Bone marrow (tissue), 2 donors: ENCODE measurements at places on chromosomes 5 and 9.

GRCh38 chr5:173901705-173902104 is 13.6 kb downstream of the CPEB4 start:
- DNase-seq = no peak

GRCh38 chr9:5596173-5596572 is 32.7 kb upstream of the RIC1 start:
- DNase-seq = no peak

DNA sequence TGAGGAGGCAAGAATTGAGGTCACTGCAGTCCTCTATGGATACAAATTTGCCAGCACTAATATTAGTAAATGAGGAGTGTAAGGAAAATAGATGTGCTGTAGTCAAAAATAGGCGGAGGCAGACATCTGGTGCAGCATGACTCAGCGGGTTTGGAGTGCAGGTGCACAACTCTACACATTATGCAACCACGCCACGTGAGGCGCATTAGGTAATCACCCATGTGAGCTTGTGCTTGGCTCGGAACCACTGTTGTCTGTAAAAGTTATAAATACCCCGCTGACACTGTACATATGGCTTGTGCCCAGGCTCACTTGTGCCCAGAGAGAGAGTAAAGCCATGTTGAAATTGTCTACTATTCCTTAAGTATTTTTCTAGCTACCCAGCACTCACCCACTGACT is 623.5 kb upstream of the NUDT12 start:
- DNase-seq = no peak

DNA sequence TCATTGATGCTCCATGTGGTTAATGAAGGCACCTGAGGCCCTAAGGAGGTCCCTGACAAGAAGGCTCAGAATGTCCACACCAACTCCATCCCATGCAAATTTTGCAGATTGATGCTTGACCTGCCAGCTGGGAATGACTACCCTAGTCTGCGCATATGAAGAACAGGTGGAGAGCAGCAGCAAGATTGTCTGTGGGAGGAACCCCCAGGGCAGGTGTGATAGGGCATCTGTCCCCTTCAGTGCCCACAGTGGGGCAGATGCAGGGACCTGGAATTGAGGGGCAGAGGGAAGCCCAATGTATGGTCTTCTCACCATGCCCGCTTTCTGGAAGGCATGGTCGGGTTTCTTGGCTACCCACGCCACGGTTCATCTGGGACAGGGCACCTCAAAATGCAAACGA is 79.6 kb downstream of the MACROH2A1 start:
- DNase-seq = no peak

DNA sequence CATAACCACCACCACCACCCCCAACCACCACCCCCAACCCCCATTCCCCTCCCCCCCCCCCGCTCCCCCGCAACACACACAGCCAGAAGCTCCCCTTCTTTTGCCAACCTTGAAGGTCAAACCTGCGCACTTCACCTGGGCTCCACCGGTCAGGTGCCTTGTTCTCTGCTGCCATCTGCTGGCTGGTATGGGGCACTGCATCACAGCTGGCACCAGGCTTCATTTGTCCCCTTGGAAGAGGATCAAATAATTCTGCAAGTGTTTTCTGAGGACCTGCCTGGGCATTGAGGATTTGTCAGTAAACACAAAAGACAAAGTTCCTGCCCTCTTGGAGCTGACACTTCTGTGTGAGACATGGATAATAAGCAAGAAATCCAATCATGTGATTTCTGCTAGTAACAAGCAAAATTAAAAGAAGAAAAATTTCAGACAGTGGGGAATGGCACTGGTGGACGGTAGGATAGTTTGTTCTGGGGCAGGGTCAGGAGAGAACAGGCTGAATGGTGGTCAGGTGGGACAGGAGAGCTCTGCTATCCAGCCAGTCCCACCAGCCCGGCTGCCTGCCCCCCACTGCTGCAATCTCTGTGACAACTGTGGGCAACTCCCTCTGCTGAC is 55.6 kb upstream of the LMX1B start:
- peak; percentile 16 for DNase-seq

DNA sequence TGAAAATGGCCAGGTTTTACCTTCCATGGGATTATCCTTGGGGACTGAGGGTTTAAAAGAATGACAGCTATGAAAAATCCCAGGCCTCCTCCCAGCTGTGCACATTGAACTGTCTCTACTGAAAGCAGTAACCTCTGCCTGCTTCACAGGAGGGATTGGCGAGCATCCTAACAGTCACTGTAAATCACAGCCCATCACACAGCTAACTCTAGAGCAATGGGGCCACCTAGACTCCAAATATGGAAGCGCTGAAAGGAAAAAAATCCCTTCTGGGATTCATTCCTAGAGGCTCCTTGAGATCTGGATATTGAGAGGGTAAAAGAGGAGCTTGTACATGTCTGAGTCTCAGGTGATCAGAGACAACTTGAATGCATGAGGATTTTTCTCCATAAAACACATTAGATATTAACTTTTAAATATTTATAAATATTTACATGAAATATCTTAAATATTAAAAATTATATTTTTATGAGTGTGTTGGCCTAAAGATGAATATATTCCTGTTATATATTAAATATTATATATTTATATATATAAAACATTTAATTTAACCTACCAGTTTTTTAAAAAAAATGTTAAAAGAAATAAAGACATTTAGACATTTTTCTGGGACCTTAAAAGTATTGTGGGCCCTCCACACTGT is 133.8 kb upstream of the SLC24A2 start:
- DNase-seq = no peak

- no peak for DNase-seq
Measured at GRCh38 chr5:109191153-109191558, 218.6 kb downstream of the PJA2 start.

DNA sequence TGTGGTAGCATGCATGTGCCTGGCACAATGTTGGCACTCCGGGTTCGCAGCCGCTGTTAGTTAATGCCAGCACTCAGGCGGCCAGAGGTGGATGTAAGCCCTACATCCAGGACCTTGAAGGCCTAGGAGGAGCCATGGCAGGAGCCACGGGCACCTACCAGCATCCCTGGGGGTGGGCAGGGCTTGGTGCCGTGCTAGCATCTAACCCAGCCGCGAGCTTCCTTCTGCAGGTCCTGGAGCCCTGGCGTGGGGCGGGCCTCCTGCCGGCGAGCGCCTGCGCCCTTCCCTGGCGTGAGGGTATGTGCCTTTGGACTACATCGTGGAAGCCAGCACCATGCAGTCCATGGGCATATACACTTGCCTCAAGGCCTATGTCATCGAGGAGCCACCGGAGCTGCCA is 53.8 kb downstream of the COL27A1 start:
- DNase-seq = no peak

GRCh38 chr5:156037151-156037909 is 289.6 kb upstream of the SGCD start:
- no peak for DNase-seq

- no peak for DNase-seq
Measured at GRCh38 chr5:137466889-137467288, 32.2 kb downstream of the SPOCK1 start.

- DNase-seq = no peak
Measured at GRCh38 chr5:139812836-139813805, 17.5 kb downstream of the PSD2 start.

DNA sequence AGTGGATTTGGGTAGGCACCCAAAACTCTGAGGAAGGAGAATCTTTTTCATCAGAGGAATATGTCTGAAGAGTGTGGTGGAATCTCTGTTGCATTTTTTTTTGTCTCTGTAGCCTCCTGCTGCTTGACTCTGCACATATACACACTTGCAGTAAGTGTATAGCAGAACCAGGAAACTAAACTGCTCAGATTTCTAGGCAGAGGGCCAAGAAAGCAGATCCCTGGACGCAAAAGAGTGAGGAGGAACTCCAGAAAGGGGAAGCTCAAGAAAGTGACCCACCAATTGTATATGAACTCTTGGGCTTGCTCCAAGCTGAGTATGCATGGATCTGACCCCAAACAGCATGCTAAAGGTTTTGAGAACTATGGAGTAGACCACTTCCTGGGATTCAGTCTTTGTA is 181.8 kb downstream of the GADD45G start:
- DNase-seq = peak; percentile 42

GRCh38 chr5:173018358-173018757 is 34.8 kb downstream of the ATP6V0E1 start:
- no peak for DNase-seq

- no peak for DNase-seq
Measured at GRCh38 chr9:89915187-89915586, 310.4 kb downstream of the GADD45G start.

DNA sequence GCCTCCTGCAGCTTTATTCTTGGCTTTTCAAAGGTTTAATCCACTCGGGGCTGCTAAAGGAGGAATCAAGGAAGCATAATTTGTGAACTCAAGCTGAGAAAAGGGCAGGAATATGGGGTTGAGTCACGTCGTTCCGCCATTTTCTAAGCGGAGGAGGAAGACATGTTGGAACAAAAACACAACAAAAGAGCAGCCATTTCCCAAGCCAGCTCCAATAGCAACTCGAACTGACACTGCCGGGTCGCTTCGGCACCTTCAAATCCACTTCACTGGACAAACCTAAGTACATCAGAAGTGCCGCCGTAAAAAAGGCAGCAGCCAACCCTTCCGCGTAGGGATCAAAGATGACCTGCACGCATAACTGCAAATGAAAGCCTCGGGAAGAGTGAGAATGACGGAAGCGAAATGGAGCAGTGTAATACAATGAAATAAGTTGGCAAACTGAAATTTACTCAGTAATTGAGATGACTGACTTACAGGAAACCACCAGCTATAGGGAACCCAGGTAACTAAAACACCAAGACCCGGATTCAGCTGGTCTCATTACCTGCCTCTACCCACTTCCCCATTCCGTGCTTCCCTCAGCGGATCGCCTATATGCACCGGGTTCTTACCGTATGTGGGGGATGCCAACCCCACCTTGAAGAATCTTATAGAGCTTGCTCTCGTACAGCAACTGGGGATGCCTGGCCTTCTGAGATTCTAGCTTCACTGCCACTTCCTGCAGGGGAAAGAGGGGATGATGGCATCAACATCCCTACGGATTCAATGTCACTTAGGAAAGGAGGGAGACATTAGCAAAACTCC is 1.6 kb downstream of the CSNK1A1 start:
- peak; percentile 29 for DNase-seq

- no peak for DNase-seq
Measured at GRCh38 chr5:57576317-57576716, 93.7 kb upstream of the ACTBL2 start.

DNA sequence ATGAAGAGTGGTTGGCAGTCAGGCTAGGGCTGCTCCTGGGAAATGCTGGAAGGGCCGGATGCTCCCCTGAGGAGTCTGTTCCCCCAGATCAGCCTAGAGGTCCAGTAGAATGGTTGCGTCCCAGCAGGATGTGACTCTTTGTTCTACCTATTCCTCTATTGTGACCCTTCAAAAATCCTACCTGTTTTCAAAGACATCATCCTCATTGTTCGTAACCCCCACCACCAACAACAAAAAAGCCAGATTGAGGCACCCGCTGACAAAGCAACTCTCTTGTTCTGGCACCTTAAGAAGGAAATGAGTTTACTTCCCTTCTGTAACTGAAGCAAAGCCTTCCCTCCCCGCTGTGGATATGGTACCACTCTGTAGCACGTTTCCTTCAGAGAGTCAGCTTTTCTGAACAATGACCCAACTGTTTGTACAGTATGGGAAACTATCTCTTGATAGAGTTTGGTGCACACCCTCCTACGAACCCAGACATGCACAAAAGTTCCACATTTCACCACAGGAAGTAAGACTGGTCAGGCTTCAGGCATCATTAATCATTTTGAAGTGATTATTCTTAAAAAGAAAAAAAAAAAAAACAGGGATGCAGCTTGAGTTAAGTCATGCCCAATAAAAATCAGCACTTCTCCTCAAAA is 207.2 kb downstream of the ENC1 start:
- no peak for DNase-seq

DNA sequence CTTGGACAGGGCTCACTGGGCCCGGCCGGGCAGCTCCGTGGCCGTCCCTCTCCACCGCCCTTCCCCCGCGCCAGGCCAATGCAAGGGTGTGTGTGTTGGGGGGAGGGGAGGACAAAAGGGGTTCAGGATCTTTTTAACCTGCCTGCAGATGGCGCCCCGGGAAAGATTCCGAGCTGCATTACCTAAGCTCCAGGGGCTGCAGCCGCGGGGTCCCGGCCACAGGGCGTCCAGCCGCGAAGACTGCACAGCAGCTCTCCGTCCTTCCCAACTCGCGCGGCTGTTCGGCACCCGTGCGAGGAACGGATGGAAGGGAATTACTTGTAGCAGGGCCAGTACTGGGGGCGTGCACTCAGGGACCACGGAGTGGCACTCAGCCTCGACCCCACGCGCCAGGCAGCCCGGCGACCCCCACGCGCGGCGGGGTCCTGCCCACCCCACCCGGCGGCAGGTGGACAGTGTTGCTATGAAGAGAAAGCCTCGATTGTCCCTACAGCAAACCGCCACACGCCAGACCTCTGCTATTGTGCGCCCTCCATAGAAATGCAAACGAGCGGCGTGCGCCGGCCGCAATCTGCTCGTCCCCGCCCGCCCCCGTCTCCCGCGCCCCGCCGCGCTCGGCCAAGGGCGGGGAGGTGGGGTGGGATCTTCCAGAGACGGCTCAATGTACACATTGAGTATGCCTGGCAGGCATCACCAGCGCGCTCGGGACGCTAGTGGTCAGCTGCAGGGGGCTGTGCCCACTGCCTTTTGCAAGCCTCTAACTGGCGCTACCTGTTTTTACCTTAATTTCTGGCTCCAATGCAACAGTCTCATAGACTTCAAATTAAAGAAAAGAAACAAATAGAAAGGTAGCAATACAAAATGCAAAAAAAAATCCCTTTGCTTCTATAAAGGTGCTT is 796 bp upstream of the GADD45G start:
- no peak for DNase-seq

DNA sequence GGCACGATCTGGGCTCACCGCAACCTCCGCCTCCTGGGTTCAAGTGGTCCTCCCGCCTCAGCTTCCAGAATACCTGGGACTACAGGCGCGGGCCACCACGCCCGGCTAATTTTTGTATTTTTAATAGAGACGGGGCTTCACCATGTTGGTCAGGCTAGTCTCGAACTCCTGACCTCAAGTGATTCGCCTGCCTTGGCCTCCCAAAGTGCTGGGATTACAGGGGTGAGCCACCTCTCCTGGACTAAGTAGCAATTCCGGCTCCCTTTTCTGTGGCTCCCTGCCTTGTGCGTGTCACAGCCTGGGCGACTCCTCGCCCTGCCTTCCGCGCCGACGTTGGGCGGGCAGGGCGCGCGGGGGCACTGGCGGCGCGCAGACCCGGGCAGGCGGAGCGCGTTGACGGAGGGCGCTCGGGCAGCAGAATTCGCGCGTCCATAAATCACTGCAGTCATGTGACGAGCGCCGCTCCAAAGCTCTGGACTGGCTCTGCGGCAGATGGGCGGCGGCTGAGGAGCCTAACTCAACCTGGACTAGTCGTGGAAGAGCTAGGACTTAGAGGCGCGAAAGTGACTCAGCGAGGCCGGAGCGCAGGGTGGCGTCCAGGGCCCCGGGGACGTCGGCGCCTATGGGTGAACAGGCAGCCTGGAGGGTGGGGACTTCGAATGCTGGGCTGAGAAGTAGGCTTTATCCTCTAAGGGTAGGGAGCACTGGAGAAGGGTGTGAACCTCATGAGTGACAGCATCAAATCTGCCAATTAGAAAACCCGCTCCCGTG is 1.4 kb upstream of the CIZ1 start:
- no peak for DNase-seq

DNA sequence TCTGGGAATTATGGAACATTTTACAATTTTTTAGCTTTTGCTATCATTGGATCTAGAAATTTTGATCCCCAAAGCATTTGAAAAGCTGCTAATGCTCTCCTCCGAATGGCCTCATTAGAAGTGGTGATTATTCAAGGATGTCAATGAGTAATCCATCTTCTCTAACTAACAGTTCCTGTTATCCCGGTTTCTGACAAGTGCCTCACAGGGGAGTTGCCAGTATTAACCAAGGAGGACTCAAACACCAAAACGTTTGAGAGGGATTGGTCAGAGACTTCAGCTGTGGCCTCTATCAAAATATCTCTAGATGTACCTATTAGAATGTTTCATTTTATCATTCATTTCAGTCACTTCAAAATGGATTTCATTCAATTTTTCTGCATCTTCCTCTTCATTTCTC is 208.3 kb upstream of the ITGA1 start:
- no peak for DNase-seq
